ENCODE measurements at places on chromosomes 5 and 9.

DNA sequence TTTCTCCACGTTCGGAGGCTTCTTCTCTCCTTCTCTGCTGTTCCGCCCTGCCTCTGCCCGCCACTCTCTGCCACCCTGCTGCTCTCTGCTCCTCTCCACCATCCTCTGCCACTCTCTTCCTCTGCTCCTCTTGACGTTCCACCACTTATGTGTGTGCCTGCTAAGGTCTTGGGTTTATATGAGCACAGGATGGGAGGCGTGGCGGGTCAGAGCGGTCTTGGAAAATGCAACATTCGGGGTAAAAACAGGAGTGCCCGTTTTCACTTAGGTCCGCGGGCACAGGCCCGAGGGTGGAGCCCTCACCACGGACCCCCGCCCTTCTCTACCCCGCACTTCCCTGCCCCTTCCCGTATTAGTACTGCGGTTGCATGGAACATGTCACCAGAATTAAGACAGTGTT lies 114.4 kb upstream of the FBXL7 start:
- no peak for DNase-seq

GRCh38 chr5:145218982-145219381 lies 616.2 kb downstream of the PRELID2 start:
- no peak for DNase-seq

DNA sequence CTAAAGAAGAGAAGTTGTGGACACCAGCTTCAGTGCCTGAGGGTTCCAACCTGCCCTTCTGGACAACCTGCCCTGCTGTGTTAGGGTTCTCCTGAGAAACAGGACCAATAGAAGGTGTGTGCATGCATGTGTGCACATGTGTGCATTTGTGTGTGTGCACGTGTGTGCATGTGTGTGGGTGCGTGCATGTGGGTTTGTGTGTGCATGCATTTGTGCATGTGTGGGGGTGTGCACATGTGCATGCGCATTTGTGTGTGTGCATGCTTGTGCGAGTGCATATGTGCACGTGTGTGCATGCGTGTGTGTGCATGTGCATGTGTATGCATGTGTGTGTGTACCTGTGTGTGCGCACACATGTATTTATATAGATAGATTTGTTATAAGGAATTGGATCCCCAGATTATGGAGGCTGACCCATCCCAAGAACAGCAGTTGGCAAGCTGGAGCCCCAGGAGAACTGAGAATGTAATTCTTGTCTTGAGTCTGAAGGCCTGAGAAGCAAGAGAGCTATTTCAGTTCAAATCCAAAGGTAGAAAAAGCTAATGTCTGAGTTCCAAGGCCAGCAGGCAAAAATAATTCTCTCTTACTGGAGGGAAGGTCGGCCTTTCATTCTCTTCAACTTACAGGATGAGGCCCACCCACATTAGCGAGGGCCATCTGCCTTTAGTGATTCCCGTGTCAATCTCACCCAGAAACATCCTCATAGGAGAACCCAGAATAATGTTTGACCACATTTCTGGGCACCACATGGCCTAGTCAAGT lies 62.9 kb upstream of the SYNPO start:
- no peak for DNase-seq

DNA sequence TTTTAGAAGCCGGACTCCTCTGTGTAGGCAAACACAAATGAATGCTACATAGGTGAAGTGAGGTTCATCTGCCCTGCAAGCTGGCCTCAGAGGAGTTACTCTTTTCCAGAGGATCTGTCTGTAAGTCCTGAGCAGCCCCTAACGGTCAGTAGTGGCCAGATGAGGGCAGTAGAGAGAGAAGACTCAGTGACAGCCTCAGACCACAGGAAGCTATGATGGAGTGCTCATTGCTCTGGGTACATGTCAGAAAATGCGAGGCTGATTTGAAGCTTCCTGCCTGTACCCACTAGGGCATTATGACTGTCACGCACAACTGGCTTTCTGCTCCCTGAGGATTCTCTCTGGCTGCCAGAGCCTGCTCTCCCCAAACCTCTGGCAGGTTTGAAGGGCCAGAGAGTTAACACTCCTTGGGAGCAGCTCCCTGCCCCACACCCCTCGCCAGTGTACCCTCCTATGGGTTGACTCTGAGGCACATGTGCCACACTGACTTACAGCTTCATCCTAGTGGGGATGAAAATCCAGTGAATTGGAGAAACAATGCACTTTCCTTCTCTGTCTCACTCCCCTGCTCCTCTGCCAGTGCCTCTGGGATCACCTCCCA lies 141.5 kb downstream of the GABRG2 start:
- peak; percentile 70 for DNase-seq

DNA sequence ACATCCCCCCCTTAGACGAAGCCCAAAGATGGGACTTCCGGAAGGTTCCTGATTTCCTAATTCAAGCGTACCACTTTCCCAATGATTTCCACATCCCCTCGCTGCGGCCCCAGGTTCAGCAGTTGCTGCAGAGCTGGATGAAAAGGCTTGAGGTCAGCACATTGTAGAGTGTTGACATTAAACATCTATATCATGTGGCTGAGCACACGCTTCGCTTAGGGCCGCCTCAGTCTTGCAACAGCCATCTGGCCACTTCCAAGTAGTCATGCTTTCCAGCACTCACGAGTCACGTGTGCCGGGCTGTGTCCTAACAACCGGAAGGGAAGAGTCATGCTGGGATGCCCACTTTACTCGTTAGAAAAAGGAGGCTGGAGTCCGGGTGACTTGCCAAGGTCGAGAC lies 340.6 kb upstream of the IRX4 start:
- DNase-seq = no peak

GRCh38 chr5:106258591-106259125 lies 1412.1 kb downstream of the EFNA5 start:
- no peak for DNase-seq
